Stimulated activated CD4-positive, alpha-beta T cell treated with anti-CD3 and anti-CD28 coated beads, Interleukin-12 subunit alpha, Interleukin-12 subunit beta, amount 100 ng/mL, for 24 hours (primary cell): ENCODE measurements at places on chromosomes 6 and 20.

DNA sequence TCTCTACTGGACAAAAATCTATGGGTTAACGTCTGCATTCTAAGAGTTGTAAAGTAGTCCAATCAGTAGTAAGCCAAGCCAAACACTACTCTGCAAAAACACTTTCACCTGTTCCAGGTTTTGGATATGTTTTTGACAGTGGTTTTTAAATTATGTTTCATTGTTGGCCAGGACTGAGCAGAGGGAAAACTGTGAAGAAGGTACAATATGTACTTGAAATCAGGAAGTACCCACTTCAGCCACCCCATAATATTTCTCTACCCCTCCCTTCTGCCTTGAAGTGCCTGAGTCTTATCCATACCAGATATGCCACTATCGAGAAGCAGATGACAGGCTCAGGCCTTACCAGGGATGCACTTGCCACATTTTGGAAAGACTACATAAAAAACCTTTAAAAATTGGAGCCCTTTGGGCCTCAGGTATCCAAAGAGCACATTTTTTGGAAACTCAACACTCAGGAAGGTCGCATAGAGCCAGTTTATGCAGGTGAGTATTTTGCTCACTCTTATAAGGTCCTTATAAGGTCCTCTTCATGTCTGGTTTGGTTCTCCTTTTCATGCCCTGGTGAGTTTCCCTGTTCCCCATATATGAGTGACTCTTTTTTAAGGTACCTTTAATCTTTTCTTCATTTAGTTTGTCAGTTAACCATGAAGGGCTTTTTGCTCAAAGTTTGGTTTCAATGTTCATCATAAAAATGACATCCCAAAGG lies 859.3 kb upstream of the FLRT3 start:
- DNase-seq = no peak

DNA sequence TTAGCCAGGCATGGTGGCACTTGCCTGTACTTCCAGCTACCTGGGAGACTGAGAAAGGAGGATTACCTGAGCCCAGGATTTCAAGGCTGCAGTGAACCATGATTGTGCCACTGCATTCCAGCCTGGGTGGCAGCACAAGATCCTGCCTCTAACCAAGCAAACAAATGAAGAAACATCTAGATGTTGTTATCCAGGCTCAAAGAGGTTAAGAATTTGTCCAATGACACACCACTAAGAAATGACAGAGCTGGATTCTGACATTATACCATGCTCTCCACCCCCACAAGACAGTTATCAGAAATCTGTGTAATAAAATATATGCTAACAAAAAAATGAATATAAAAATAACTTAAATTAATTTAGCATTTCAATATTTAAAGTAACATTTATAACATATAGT lies 925.5 kb upstream of the SLC35B3 start:
- no peak for DNase-seq

GRCh38 chr6:3296078-3296477 lies 37.3 kb downstream of the PSMG4 start:
- DNase-seq = no peak

GRCh38 chr20:6426287-6426891 lies 303.6 kb upstream of the FERMT1 start:
- no peak for DNase-seq

- no peak for DNase-seq
Measured at GRCh38 chr6:340991-341827, 48.9 kb downstream of the DUSP22 start.

- DNase-seq = no peak
Measured at GRCh38 chr6:85419046-85419759, 30.7 kb upstream of the NT5E start.

DNA sequence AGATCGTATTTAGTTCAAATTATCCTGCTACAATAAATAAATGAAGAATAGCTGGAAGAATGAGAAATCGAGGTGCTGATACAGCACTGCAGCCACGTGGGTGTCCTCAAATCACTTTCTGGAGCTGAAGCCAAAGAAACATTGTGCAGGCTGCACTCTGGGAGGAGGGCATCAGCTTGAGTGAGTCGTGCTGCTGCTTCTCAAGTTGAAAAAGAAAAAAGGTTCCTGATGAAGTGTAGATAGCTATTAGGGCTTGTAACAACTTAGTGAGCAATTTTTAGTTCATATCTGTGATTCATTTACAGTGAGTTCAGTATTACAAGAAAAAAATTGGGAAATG lies 40.5 kb downstream of the DSE start:
- no peak for DNase-seq

- no peak for DNase-seq
Measured at GRCh38 chr6:105460860-105461259, 58.0 kb upstream of the PREP start.

- no peak for DNase-seq
Measured at GRCh38 chr20:55953201-55953600, 52.1 kb downstream of the CBLN4 start.

GRCh38 chr6:41548098-41548840 lies 2.1 kb downstream of the FOXP4 start:
- no peak for DNase-seq

GRCh38 chr6:135901774-135902524 lies 50.4 kb downstream of the PDE7B start:
- no peak for DNase-seq

GRCh38 chr6:87636315-87636714 lies 46.4 kb downstream of the ORC3 start:
- DNase-seq = no peak

DNA sequence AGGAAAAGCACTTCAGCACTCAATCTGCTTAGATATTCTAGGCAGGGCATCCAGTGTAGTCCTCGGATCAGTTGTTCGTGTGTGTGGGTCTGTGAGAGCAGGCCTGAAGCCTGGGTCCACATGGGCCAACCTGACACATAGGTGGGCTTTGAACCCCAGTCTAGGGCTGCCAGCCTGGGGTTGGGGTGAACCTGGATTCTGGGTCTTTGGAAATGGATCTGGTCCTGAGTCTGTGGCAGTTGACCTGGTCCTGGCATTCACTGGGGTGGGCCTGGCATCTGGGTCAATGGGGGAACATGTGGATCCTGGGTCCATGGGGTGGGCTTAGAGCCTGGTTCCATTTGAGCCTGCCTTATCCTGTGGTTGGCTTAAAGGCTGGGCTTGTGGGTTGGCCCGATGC lies 492.6 kb upstream of the MAN1A1 start:
- no peak for DNase-seq

- no peak for DNase-seq
Measured at GRCh38 chr6:119476554-119476953, 127.0 kb upstream of the MAN1A1 start.

DNA sequence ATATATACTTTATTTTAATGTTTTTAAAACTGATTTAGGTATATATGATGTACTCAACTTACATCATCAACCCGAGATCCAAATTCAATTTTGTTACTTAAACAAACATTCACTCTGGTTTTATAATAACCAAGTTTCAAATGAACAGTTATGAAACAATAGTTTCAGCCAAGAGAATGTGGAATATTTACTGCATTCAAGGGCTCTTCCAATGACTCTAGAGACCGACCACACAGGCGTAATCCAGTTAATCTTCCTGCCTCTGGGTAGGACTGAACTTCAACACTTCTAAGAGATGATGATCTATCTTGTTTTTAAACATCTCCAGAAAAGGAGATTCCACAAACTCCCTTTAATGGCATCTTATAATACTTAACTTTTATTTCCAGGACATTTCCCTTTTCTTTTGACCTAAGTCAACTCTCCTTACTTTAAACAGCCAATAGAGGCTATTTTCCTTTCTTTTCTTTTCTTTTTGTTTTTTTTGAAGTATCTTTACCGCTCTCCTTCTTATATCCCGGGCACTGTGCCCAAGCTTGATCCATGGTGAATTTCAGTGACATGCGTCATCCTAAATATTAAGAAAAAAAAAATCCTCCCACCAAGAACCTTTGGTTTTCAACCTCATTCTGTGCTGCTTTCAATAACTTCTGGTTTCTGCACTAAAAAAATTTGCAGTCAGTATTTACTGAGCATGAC lies 110.1 kb downstream of the KIF13A start:
- no peak for DNase-seq

DNA sequence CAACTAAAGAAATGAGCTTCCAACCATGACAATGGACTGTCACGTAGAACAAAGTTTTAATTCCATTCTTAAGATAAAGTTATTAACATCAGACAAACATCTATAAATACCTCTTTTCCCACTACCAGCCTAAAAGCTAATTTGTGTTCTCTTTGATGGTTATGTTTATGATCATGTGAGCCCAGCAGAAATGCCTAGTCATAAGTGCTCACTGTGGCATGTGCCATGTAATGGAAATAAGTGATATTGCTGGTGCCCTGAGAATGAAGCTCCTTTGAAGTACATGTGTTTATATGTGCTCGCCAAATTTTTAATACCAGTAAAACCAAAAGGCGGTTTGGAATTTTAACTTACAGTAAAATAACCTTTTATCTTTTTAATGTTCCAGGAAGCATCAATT lies 205.8 kb downstream of the ISM1 start:
- no peak for DNase-seq

DNA sequence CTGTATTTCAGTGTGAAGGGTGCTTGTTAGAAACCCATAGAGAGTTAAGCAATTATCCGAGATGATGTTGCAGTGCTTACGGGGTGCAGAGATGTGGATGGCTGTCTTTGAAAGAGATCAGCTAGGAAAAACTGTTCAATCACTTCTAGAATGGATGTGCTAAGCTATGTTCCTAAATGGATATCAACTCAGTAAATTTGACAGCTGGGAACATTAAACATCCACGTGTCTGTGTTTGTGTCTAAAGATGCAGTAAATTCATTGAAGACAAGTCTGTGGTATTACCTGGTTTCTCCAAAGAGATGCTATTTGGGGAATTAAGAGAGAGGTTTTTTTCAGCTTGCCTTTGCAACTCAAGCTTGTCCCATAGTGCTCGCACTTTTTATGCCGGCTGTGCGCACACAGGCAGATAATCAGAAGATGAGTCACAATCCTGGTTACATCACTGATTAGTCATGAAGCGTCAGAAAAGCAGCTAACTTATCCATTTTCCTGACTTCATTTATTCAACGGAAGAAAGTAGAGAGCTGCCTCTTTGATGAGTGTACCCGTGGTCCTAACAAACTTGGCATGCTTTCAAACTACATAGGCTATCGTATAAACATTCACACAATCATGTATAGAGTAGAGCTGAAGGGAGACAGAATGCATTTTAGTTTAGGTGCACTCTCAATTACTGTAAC lies 691.7 kb upstream of the SLC35B3 start:
- DNase-seq = no peak

GRCh38 chr6:164010441-164011103 lies 596.1 kb downstream of the QKI start:
- DNase-seq = no peak

DNA sequence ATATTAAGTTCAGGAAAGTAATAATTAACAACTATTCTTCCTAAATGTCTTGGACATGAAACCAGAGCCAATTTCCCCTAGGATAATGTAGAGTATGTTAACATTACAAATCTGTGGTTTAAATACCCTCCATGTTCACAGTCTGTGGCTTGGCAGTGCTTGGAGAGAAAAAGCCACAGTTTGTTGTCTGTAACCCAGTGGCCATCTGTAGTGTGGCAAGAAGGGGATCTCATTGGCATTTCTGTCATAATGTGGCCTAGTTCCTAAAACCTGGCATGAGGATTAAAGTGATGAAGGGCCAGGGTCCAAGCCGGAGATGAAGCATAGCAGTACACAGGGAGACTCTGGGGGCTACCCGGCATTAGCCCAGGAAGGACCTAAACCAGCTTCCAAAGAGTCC lies 31.2 kb downstream of the SYNE1 start:
- DNase-seq = no peak

- no peak for DNase-seq
Measured at GRCh38 chr20:9509246-9509645, 5.1 kb upstream of the LAMP5 start.

- DNase-seq = no peak
Measured at GRCh38 chr6:54698974-54699373, 147.6 kb upstream of the FAM83B start.

DNA sequence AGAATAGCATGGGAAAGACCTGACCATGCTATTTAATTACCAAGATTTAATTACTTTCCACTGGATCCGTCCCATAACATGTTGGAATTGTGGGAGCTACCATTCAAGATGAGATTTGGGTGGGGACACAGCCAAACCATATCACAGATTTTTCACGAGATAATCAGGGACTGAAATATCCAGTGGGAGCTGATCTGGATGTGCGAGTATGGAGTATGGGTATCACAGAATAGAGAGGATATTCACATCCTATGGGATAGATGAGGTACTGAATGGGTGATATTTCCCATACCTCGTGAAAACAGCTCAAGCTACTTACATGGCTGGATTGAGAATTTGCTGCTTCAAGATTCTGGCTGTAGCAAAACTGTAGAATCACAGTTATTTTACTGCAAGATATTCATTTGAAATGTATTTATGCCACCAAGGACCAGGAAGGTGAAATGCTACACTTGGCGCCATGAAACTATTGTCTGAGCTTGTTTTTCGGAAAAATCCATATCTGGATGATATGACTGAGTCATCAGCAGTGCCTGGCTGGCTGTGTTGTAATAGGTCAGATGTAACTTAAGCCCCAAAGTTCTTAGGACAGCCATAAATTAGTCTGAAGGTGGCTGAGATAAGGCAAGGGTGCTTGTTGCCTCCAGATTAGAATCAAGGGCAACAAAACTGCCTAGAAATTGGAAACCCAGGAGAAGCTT lies 29.8 kb downstream of the KCNS1 start:
- DNase-seq = no peak

DNA sequence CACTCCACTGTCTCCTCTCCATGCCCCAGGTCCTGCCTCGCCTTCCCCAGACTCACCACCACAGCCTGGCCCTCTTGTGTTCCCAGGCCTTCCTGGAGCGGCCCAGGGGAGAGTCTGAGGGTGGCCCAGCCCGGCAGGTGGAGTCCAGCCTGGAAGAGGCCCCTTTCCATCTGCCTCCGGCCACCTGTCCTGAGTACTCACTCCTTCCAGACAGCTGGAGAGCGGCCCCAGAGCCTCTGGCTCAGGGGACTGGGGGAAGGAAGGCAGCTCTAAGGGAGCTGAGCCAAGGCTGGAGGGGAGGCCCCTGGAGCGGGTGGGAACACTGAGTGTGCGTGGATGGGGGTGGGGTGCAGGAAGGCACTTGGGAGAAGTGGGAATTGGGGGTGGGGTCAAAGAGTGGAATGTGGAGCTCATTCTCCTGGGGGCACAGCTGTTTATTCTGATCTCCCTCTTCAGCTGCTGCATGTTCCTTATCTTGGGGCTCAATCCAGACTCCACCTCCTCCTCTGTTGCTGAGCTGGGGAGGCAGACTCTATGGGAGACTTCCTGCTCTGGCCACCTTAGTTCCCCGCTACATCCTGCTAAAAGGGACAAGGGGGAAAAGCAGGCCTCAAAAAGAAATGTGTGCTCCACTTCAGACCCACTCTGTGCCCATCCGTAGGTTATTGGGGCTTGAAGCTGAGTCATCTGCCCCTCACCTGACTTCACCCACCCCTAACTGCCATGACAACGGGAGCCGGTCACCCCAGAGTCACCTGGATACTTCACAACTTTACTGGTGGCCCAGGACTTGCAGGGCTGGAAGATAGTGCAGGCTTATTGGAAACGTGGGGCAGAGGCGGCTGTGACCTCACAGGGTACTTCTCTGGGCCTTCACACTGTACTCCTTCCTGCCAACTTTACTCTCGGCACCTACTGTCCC lies 19.5 kb upstream of the TAF8 start:
- DNase-seq = no peak
